ENCODE measurements at places on chromosomes 1 and 21.

DNA sequence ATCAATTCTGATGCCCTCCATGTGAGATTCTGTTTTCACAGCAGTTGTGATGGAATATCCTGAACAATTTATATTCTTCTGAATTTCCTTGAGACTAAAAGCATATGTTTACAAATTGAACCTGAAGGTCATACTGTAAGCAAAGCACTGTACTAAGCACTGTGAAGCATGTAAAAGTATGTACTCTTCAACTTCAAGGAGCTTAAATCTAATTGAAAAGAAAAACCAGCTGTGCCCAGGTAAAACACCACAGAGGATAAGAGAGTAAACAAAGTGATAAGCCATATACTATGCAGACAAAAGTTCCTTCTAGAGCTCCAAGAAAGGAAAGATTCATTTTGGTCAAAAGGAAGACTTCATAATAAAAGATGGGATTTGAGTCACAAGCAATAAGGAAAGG, 71.9 kb downstream of the TTLL7 start:
- DNase-seq: no peak

GRCh38 chr1:107264561-107264960, 123.7 kb downstream of the NTNG1 start:
- no peak for DNase-seq

DNA sequence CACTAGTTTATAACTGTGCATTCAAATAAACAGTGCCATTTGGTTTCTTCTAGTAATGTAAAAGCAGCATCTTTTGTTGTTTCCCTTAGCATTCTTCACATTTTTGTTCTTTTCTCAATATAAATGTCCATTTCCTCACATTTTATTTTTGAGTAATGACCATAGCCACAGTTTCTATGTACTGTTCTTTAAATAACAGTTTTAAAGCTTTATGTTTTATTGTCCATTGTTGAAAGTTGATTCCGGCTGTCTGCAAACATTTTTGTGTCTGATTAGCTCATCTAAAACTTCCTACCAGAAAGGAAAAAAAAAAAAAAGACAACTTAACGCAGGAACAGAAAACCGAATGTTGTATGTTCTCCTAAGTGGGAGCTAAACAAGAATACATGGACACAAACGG, 139.7 kb downstream of the MAGI3 start:
- no peak for DNase-seq

DNA sequence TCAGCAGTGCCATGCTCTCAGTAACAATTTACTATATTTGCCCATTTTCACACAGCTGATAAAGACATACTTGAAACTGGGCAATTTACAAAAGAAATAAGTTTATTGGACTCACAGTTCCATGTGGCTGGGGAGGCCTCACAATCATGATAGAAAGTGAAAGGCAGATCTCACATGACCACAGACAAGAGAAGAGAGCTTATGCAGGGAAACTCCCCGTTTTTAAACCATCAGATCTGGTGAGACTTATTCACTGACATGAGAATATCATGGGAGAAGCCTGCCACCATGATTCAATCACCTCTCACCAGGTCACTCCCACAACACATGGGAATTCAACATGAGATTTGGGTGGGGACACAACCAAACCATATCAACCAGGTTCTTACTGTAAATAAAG, 112.1 kb upstream of the C1orf87 start:
- DNase-seq: no peak

Measured in activated naive CD8-positive, alpha-beta T cell treated with anti-CD3 and anti-CD28 coated beads, Interleukin-2, amount 10 ng/mL, durations not matched to agents 7 days and 5 days (primary cell).